ENCODE measurements at places on chromosomes 3 and 15.

GRCh38 chr15:62853841-62854225, 188.7 kb upstream of the TPM1 start:
- no peak for DNase-seq

DNA sequence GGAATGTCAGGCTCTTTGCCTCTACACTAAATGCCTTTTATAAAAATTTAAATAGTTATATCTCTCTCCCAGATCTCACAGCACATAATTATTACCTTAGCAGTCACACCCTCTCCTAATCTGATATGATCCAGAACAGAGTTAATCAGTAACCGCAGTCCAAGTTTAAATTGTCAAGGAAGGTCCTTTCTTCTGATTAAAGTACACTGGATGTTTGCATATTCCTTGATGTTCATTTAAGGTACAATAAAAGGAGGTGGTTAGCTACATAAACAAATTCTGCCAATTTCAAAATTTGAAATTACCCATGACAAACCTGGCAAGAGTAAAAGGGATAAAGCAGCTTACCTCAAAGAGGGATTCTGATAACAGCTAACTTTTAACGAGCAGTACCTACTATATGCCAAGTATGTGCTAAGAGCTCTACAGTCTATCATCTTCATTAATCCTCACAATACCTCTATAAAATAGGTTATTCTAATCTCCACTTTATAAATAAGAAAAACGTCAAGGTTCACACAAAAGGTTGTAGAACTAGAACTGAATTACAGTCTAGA, 4.3 kb downstream of the GOLIM4 start:
- DNase-seq, result no peak

GRCh38 chr3:50323092-50323600, 601 bp upstream of the HYAL2 start:
- no peak for DNase-seq

- DNase-seq, result no peak
Observed at GRCh38 chr3:102230057-102230456, 204.8 kb upstream of the ZPLD1 start.

DNA sequence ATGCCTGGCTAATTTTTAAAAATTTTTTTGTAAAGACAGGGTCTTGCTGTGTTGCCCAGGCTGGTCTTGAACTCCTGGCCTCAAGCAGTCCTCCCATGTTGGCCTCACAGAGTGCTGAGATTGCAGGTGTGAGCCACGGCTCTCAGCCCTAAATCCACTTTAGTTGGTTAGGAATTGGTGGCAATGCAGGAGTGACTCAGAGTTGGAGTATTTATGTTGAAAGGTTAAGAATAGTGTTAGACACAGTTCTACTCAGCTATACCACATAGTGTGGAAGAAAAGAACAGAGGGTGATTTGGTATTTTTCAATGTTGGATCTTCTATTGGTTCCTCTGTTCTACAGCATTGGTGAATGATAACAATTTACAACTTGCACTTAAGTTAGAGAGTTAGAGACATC, 7.6 kb downstream of the ZNF639 start:
- DNase-seq, result no peak

DNA sequence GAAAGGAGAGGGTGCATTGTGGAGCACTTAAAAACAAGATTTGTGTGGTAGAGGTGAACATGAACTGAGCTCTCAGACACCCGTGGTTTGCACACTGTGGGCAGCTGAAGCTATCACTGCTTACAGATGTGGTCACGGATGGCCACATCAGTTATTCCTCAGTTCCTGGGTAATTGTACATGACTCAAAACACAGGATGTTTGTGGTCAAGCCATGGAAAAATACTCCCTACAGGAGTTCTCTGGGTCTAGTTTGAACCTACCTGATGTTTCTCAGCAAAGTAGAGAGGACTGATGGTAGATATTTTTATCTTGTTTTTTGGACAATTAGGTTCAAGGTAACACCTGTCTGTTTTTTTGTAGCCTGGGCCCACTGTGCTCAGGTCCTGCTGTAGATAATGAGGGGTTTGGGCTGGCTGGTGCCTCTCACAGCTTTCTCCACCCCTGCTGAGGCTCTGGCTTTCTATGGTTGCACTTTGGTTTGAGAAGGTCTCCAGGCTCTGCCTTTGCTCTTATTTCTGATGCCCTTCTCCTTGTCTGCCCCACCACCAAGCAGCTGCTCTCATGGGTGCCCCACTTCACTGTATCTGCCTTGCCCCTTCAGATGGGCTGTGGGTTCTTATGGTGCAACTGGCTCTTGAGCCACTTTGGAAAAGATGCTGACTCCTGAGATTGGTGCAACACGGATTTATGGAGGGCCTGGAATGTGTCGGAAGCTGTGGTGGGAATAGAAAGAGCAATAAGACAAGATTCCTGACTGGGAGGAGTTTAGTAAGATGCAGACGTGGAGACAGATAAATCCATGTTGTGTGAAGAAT, 40.1 kb downstream of the CDCP1 start:
- peak; percentile 70 for DNase-seq

DNA sequence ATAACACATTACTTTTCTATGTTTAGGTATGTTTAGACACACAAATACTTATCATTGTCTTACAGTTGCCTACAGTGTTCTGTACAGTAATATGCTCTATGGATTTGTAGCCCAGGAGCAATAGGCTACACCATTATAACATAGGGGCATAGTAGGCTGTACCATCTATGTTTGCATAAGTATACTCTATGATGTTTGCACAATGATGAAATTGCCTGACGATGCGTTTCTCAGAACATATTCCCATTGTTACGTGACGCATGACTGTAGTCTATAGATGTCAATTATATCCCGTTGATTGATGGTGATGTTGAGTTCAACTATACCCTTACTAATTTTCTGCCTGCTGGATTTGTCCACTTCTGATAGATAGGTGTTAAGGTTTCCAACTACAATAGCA, 139.4 kb upstream of the PFN2 start:
- no peak for DNase-seq

- no peak for DNase-seq
Observed at GRCh38 chr3:50156549-50157493, 1.7 kb downstream of the SEMA3F start.

GRCh38 chr15:64090527-64090926, 3.1 kb downstream of the CIAO2A start:
- peak; percentile 45 for DNase-seq

- peak; percentile 61 for DNase-seq
Observed at GRCh38 chr3:44235604-44236484, 5.8 kb upstream of the TOPAZ1 start.

- no peak for DNase-seq
Observed at GRCh38 chr3:177983320-177983719, 552.9 kb upstream of the KCNMB2 start.

GRCh38 chr3:187104933-187105332, 34.4 kb downstream of the RPL39L start:
- DNase-seq, result no peak

- DNase-seq, result no peak
Observed at GRCh38 chr15:97995881-97996603, 35.5 kb downstream of the ARRDC4 start.

- DNase-seq, result no peak
Observed at GRCh38 chr3:187926620-187927019, 181.4 kb upstream of the BCL6 start.

DNA sequence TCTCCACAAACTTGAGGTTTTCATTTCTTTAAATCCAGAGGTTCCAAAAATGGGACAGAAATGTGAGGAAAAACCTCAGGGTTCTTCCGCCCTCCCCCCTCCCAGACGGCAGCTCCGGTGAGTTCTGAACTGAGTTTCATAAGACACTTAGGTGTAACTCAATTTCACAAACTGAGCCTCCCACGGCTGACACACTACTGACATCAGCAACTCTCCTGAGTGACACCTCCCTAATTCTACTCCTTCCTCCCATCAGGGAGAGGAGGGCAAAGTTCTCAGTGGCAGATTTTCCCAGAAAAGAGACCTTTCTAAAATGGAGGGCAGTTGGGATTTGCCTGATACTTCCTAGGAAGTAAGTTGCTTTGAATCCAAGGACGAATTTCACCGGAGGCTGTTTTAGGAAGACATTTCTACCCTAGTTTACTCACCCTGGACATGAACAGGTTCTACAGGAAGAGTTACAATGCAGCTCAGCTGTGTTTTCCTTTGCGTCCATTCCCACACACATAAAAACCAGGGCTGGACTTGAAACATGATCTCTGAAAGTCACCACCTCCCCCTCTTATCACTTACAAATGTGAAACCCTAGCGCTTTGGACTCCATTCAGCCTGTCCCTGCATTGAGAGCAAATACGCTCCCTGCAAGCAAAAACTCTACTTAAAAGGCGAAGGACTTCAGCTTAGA, 78.1 kb upstream of the LMOD3 start:
- DNase-seq, result no peak

DNA sequence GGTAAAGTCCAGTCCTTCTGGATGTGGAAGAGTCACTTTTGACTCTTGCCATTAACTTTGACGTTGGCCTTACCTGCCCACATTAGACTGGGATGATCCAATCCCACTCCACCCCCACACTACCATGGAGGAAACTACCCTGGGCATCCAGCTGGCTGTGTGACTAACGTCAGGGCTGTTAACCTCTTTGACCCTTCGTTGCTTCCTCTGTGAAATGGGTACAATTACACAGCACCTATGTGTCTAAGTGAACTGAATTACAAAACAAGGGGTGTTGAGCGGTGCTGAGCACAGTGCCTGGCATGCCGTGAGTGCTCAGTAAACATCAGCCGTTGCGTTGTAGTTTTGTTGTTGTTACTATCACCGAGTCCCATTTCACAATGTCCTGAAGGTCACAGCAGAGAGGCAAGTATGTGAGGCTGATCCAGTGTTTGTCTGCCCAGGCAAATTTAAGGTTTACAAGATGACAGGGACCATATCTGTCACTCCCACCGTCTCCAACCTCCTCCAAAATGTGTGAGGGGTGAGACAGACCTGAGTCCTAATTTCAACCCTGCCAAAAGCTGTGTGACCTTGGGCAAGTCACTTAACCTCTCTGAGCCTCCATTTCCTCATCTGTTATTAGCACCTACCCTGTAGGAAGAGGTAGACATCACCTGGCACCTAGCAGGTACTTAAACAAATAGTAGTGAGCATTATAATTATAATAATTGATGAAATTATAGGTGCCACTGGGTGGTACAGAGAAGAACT, 20.9 kb downstream of the WNT7A start:
- DNase-seq, result no peak

GRCh38 chr3:98906230-98906629, 4.7 kb upstream of the DCBLD2 start:
- no peak for DNase-seq

- no peak for DNase-seq
Observed at GRCh38 chr15:36398212-36398611, 181.2 kb upstream of the CDIN1 start.

GRCh38 chr15:53448232-53449015, 311.0 kb downstream of the WDR72 start:
- DNase-seq, result no peak

DNA sequence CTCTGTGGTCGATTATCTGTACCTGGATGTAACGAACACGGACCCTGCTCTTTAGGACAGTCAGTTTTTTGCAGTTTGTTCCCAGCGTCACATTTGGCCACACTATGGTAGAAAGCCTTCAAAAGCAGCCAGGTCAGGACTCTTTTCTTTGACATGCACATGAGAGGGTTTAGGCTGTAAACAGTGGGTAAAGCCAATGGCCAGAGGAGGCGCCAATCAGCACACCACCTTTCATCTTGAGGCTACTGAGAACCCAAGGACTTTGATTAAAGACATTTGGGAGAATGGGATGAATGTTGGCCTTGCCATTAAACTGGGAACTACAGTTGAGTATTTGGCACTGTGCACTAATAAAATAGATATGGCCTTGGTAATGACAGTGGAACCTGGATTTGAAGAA, 225.9 kb downstream of the OXSM start:
- DNase-seq, result no peak

GRCh38 chr15:78640527-78641101, 396 bp downstream of the CHRNB4 start:
- DNase-seq, result no peak

GRCh38 chr3:182843478-182843877, 50.2 kb downstream of the ATP11B start:
- DNase-seq, result no peak

GRCh38 chr3:169060037-169060436, 603.5 kb downstream of the MECOM start:
- no peak for DNase-seq

DNA sequence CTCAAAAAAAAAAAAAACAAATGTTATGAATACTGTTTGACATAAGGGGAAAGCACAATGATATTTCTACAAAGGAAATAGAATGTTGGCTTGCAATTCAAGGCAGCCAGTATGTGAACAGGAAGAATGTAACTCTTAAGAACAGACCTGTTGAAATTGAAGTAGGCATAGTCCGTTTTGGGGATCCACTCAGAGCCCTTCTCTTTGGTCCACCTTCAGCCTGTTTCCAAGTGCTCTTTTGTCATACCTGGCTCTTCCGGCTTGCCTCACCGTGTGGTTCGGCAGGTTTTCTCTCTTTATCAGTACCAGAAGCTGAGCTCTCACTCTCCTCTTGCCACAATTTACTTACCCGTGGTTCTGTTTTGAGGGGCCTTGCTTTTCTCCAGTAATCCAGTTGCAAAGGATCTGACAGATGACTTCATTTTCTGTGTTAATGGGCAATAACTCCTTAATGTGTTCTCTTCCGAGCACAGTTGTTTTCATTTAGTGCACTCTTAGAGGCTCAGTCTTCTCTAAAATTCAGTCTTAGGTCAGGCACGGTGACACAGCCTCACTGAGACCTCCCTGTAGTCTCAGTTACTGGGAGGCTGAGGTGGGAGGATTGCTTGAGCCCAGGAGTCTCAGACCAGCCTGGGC, 6.7 kb downstream of the ABHD17C start:
- no peak for DNase-seq

DNA sequence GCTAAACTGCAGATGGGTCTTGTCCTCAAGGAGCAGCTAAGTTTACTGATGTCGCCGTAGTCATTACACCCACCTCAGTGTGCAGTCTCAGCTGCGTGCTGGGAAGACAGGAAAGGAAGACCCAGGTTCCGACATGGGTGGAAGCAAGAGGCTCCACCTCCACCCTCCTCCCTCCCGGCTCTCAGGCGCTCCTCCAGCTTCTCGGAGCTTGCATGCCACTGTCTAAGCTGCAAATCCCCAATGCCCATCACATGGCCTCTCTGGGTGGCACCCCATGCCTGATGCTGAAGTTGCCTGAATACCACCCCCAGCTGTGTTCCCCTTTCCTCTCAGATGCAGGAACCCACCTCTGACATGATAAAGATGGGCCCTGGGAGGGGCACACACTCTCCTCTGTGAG, 58.5 kb downstream of the MGLL start:
- DNase-seq, result no peak

GRCh38 chr3:54783611-54784010, 144.2 kb downstream of the LRTM1 start:
- DNase-seq, result no peak

DNA sequence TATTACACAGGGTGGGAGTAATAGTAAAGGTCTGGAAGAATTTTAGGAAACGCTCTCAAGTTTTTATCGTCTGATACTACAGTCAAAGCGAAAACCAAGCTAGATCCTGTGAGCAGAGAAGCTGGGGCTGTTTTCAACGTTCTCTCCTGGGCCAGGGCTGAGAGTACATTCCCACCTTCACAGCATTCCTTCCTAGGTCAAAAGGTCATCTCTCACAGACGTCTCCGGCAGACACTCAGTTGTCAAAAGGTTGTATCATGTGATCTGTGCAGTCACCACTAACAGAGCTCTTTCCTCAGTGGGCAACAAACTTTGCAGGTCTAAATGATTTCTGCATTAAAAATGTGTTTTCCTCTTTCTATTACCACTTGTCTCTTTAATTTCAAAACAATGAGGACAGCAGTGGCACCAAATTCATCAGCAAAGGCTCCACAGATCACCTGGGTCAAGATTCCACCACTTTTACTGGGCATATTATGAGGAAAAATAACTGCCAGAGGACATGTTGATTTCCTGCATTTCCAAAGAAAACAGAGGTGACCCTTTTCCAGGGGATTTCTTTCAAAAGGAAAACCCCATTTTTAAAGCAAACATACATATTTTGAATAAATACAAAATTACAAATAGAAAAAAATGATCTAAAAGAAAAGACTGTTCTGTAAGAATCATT, 41.9 kb downstream of the MEIS2 start:
- no peak for DNase-seq

Measured in CD4-positive, alpha-beta T cell treated with Interleukin-4 for 1 hour (primary cell).